ENCODE measurements at places on chromosomes 5 and 9. TPM values are rescaled to one million over a fixed set of nuclear protein-coding genes. Genes with fewer than 3 reads are reported as not detected.

DNA sequence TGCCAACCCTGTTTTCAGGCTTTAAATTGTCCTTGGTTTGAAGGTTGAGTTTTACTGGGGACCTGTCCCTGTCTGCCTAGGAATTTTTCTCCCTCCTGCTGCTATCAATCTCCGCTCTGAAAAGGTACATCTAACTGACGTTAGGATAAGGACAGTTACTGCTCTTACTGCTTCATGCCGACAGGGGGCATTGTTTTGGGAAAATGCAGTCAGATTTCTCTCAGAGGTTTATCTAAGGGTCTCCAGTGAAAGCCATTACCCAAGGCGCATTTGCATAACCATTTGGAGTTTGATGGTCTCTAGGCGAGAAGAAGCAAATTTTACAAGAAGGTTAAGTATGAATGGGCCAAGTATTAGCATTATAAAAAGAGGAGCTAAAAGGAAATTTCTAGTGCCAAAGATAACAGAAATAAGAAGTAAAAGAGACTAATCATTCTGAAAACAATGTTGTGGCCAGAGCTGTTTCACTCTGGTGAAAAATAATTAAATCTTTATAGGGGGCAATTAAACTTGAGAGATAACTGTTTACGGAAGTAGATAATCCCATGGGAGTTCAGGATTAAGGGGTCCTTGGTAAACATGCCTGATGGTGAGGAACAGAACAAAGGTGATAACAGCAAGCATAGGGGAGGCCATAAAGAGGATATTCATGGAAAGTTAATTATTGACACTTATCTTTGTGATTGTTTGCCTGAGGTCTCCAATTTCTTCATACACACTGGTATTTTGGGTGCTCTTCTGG, 605.0 kb downstream of the MTRR start:
- DNase-seq, result no peak

- no peak for DNase-seq
These were observed 57.6 kb downstream of the ANKRD55 start for GRCh38 chr5:56175488-56175887.

DNA sequence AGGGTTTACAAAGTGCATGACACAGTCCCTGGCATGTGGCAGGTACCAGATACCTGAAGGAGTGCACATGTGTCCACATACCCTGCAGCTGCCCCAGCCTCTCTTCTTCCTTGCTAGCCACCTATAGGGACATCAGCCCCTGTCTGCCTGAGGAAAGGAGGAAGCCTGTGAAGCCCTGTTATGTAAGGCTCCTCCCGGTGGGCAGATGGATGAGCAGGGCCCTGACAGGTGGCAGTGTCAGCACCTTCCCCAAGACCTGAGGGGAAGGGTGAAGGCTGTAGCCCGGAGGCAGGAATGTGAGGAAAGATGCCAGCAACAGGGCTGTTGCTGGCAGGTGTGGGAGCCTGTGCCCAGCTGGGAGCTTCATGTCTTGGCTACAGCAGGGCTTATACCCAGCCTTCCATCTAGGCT, 21.7 kb downstream of the TCF7 start:
- DNase-seq, result no peak

DNA sequence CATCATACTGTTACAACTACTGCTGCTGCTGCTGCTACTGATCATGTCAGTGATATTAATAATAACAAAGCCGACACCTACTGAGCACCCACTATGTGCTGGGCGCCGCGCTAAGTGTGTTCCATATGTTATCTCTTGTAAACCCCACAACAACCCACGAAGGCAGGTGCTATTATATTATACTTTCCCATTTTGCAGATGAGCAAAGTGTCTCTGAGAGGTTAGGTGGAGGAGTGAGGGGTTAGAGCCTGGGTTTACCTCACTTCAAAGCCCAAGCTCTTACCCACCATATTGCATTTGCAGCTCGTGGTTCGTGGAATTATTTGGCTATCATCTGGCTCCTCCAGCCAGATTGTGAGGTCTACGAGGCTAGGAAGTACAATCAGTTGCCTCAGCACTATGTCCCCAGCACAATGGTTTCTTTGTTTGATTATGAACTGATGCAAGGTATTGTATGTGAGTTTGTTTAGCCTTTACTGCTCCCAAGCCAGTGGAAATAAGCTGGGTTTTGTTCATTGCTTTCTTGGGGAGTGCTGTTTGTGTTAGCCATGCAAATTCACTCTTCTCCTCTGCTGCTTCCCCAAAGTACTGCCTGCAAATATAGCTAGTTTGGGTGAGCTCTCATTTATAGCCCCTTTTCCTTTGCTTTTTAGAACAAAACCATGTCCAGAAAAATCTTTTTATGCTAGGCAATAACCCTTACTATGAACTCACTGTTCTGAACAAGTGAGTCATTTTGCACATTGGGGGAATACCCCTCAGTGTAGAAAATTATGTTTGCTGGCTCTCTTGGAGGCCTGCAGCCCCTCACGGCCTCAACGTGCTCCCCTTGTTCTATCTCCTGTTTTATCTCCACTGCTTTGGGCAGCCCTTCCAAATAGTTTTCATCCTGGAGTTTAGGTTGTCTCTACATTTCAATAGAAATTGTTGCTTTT, 47.9 kb downstream of the ALG2 start:
- no peak for DNase-seq

DNA sequence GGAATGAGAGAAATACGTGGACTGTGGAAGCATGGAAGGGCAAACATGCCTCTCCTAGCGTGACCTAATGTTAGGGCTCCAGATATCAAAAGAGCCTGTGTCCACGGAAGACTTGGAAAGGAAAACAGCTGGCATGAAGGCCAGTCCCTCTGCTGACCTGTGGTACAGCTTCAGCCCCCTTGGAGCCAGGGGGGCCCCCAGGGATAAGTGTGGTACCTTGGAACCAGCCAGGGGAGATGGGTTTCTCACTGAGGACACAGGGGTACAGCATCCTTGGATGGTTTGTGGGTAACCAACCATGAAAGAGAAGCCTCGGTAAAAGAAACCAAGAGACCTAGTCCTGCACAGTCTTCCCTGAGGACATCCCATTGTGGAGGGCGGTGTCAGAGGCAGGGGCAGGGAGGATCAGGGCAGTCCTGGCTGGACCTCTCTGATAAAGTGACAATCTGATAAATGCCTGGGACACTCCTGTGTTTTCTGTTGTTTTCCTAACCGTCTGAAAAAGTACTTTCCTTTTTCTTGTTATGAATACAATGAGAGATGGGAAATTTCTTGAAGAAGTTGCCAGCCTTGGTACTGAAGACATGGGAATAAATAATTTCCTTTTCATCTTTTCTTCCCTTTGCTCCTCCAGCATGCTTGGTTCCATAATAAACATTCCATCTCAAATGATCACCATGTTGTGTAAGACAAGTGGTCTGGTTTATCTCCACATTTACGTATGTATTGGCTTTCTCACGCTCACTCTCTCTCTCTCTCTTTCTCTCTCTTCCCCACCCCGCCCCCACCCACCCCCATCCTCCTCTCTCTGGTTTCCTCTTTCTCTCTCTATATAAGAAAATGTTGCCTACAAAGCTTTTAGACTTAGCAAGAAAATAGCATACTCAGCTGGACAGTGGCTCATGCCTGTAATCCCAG, 102.1 kb downstream of the SUSD1 start:
- DNase-seq, result no peak

- DNase-seq, result no peak
These were observed 43.0 kb downstream of the ACTBL2 start for GRCh38 chr5:57439601-57440000.

- no peak for DNase-seq
These were observed 101.9 kb downstream of the IQGAP2 start for GRCh38 chr5:76504901-76505564.

DNA sequence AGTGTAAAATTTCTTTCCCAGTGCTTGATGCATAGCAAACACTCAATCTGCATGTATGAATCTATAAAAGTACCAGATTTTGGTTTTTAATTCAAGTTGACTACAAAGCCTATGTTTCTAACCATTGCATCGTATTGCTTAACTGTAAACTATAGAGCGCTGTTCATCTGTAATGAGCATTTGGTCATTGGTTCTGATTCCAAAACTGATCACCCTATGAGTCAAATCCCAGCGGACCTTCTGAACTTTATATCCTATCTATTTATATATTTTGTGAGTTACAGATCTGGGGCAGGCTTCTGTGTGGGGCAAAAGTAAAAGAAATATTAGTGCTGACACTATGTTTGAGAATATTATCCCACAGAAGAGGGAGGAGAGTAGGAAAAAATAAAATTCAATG, 305.7 kb upstream of the TNC start:
- DNase-seq, result no peak

DNA sequence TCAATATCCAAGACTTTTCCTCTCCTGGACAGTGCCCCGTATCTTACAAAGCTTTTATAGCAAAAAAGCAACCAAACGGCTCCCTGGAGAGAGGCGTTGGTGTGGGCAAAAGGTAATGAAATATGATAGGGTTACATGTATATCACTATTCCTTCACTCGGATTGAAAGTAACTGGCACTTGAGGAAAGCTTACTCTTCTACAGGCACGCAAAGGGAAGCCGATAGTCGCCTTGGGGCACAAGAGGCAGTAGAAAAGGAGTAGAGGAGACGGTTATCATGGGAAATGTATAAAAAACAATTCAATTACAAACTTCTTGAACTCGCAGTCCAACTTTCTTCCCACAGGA, 1.1 kb downstream of the DIAPH1 start:
- no peak for DNase-seq

DNA sequence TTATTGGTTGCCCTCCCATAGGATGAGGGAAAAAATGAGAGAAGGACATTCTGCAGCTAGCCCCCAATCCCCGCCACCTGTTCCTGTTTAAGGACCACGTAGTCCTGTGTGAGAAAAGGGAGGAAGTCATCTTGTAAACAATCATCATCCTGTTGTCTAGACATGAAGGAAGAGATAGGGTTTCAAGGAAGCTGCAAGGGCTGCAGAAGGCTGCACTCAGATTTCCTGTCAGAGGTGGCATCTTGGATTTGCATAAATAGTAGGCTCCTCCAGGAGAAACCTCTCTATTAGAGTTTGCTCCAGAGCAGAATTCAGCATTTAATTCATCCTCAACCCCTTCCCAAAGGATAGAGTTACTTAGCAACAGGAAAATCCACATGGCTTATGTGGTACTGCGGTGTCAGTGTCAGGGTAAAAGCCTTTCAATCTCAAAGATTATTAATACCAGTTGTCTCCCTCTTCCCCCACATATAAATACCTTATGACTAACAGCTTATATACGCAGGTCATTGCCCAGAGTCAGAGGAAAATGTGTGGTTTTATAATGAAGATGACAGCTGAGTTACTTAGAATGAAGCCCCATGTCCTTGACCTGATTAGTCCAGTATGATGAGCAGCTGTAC, 4.6 kb upstream of the DNAJC18 start:
- no peak for DNase-seq

DNA sequence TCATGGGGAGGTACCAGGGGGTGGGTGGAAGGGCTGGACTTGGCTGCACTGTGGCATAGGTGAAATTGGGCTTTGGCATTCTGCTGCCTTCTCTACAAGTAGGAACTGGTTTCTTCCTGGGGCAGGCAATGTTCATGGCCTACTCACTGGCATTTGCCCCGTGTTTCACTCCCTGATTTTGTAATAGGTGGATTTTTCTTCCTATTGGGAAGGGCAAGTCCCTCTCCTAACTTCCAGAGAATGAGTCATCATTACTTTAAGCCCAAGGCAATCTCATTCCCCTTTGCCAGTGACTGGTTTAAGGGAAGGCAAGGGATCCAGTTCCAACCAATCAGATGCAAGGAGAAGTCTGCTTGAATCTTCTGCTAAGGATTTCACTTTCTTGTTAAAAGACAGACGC, 67.9 kb upstream of the ANKRD55 start:
- no peak for DNase-seq

GRCh38 chr5:109250533-109251329, 159.0 kb downstream of the PJA2 start:
- DNase-seq, result no peak

GRCh38 chr5:134948911-134949310, 18.8 kb upstream of the CATSPER3 start:
- no peak for DNase-seq

DNA sequence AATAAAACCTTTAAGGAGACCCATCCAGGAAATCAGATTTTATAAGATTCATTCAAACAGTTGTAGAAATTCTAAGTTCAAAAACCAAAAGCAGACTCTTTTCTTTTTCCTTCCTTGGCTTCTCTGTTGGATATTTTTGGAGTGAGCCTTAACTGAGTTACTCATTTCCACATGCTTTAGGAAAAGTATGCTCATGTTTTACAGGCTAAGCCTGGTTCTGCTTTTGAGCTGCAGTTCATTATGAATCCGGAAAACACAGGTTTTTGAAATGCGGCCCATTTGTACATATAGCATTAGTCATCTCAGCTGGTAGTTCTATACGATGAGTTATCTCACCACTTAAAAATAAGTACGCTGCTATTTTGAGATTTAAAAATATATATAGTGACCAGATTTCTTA, 156.6 kb upstream of the DMRT1 start:
- no peak for DNase-seq

DNA sequence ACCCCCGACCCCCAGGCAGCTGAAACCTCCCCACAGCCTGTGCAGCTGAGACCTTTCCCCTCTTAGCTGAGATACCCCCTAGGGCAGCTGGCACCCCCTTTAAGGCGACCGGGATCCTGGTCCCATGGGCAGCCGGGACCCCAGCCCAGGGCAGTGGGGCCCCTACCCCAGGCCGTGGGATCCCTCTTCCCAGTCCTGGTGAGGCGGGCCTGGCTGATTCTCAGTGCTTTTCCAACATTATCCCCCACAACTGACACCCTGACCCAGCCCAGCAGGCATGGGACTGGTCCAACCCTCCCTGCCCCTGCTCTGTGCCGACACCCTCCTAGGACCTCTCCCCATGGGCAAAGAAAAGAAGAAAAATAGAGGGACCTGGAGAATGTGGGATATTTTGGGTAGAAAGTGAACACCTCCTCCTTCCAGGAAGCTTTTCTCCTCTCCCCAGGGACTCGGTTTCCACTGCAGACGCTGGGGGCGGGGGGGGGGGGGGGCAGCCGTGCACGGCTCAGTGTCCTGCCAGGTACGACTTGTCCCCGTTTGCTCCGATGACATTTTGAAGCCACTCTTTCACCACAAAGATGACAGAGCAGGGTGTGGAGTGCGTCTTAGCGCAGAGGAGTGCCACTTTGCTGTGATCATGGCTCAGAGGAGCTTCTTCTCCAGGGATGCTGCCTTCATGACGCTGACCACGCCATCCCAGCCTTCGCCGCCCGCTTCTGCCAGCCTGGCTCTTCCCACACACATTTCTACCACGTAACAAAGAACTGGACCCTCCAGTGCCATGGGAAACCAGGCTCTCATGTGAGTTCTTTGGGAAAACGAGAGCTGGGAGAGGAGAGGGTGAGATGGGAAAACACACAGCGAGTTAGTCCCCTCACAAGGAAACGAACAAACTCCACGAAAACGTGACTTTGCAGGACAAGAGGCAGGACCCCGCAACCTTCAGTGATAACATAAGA, 47.5 kb downstream of the MRPL36 start:
- no peak for DNase-seq

GRCh38 chr9:91676046-91676445, 252.4 kb upstream of the NFIL3 start:
- no peak for DNase-seq

Gene NOXA1
- 4.5 TPM for total RNA-seq

Gene ANKRD18B
- 10.8 TPM for total RNA-seq

Gene EGR1
- 47.8 TPM for total RNA-seq

Gene ANKRD34B
- not detected for total RNA-seq

Gene BDP1
- 16.2 TPM for total RNA-seq

Gene KCTD16
- total RNA-seq, result not detected

Gene CDC23
- total RNA-seq, result 21.2 TPM

Gene HTR4
- 0.76 TPM for total RNA-seq

Gene PCDHB16
- 0.91 TPM for total RNA-seq

Gene BTNL8
- not detected for total RNA-seq

Gene MARCOL
- total RNA-seq, result not detected

Gene GNA14
- total RNA-seq, result 3.0 TPM

Gene LRRC70
- 0.97 TPM for total RNA-seq

All from esophagus squamous epithelium (tissue), 5 donors.